G401 (cell line): ENCODE measurements at places on chromosomes 1 and 21.

DNA sequence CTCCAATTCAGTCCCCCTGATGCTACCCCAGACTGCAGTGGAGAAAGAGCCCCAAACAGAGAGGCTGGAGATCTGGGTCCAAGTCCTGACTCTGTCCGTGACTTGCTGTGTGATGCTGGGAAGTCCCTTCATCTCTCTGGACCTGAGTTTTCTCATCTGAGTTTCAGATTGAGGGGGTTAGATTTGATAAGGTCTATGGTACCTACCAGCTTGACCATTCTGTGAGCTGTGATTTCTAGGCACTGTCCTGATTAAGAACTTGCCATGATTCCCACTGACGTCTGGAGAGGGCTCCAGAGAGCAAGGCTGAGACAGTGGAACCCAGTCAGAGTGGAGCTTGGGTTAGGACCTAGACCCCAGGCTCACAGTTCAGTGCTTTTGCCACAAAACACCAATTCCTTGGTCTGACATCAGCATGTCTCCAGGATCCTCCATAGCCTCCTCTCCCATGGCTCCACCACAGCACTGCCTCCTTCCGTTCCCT is 43.8 kb upstream of the DMBX1 start:
- no peak for DNase-seq

DNA sequence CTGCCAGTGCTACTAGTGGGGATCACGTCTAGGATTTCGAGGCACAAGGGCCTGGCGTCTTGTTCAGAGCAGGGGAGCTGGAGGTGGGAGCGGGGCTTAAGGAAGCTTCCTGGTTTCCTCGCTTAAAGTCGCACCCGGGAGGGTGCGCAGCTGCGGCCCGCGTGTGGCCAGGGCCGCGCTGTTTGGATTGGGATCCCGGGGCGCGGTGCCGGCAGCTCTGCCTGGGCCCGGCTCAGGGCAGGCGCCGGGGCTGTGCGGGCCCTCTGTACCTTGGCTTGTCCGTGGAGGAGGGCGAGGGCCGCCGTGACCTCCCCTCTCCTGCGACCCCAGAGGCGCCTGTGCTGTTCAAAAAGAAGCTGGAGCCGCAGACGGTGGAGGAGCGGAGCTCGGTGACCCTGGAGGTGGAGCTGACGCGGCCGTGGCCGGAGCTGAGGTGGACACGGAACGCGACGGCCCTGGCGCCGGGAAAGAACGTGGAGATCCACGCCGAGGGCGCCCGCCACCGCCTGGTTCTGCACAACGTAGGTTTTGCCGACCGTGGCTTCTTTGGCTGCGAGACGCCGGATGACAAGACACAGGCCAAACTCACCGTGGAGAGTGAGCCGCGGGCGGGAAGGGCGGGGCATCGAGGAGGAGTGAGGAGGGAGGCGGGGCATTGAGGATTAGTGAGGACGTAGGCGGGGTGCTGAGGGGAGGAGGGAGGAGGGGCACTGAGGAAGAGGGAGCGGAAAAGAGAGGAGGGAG is 67.8 kb downstream of the OBSCN start:
- peak; percentile 95 for DNase-seq

DNA sequence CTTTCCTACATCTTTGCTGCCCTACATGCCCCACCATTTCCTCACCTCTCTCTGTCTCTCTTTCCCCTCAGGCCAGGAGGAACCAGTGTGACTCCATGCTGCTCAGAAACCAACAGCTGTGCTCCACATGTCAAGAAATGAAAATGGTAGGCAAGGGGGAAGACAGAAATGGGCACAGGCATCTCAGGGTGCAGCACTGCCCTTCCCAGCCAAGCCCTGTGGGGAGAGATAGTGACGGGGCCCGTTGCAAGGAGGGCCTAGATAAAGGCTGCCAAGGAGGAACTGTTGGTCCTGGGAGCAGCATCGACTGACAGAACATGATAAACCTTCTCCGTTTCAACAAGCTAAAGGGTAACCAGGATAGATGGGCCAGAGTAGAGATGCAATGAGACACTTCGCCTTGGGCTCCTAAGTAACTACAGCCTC is 12.5 kb upstream of the PIGC start:
- DNase-seq, result no peak

DNA sequence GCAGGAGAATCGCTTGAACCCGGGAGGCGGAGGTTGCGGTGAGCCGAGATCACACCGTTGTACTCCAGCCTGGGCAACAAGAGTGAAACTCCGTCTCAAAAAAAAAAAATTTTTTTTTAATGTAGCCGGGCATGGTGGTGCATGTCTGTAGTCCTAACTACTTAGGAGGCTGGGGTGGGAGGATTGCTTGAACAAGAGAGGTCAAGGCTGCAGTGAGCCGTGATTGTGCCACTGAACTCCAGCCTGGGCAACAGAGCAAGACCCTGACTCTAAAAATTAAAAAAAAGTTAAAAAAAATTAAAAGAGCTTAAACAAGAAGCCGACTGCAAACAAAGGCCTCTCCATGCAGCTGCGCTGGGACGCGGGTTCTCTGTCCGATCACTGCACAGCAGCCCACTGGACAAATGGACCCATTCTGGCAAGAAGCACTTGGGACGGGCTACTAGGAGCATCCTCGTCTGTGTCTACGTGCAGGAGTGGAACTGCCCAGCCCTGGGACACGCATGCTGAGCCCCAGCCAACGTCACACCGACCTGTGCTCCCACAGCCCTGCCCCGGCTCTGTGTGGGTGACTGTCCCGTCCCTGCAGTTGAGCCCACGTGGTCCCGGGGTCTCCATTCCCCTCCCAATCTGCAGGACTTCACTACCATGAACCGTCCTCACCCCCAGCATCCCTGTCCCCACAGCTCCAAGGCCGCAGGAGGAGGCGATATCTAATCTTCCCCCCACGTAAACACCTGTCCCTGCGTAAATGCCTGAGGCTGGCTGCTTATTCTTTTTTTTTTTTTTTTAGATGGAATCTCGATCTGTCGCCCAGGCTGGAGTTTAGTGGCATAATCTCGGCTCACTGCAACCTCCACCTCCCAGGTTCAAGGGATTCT is 12.3 kb downstream of the SLC35E2B start:
- DNase-seq, result no peak

DNA sequence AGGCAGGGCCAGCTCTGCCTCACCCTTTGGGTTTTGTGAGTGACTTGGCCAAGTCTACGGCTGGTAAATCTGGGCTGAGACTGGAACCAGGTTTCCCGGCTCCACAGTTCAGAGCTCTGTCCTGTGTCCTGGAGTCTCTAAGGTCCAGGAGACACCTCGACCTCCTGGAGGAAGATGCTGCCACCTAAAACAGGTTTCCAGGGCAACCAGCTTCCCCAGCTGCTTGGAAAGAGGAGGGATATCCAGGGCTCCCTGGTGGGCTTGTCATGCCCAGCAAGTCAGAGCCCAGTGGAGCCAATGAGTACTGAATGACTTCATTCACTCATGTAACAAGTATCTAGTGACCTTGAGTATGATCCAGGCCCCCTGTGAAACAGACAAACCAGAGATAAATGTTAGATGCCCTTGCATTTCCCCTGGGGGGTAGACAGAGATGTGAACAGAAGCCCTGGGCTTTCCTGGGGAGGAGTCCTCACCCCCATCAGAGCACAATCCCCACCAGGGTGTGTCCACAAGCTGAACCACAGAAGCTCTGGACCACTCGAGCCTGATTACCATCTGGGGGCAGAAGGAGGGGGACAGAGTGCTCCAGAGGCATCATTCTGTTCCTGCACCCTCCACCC is 181.2 kb upstream of the RAB4A start:
- DNase-seq, result no peak

DNA sequence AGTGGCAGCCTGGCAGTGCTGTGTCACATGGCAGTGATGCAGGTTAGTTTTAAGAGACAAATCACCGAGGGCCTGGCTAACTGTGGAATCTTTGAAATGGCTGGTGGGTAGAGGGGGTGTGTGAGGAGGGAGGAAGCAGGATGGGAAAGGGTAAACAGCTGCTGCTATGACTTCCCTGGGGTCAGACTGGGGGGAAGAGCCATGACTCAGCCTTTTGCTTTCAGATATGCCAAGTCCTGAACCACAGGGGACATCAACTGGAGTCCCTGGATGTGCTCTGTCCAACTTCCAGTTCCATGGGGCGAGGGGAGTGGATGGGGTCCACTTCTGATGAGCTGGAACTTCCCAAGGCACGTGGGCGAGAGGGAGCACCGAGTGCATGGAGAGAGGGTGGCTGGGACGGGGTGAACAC is 121.1 kb upstream of the ADAR start:
- no peak for DNase-seq

DNA sequence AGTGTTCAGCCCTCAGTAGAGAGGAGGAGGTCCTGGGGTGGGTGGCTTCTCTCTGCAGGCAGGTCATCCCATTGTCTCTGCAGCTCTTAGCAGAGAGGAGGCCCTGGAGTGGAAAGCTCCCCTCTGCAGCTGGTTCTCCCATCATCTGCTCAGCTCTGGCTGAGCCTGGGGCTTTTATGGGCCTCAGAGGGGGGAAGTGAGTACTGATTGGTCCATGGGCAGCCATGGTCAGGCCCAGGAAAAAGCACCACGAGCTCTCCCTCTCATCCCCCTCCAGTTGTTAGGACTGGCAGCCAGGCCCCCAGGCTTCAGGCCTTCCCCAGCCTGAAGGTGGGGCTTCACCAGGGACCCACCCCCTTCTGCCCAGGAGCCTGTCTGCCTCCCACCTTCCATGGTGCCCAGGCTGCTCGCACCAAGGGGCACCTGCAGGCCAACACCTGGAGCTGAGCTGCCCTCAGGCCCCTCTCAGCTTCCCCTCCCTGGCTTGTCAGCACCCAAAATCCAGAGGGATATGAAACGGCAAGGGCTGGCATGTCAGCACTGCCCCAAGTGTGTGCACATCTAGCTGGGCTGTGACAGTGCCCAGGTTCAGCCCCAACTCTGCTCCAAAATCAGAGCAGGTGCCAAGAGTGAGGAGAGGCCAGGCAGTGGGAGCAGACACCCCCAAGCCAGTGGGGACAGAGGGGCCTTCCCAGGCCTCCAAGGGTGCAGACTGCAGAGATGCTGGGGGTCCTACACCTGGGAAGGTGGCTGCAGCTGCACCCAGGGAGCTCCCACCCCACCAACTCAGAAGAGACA is 449.0 kb downstream of the MATN1 start:
- DNase-seq, result no peak

DNA sequence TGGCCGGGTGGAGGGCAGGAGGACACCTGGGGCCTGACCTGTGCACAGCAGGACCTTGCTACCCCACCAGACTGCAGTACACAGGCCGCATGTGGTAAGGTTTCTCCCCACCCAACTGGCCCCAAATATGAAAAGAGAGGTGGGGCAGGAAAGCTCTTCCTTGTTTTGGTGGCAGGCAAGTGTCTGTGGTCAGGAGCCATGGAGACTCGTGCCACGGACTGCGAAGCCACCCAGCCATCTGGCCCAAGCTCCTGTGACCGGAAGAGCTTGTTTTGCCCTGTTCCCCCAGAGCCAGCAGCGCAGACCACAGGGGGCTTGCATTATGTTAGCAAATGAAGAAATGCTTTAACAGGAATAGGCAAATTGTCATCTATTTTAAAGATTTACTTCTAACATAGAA is 54.9 kb downstream of the OLIG1 start:
- DNase-seq, result no peak

DNA sequence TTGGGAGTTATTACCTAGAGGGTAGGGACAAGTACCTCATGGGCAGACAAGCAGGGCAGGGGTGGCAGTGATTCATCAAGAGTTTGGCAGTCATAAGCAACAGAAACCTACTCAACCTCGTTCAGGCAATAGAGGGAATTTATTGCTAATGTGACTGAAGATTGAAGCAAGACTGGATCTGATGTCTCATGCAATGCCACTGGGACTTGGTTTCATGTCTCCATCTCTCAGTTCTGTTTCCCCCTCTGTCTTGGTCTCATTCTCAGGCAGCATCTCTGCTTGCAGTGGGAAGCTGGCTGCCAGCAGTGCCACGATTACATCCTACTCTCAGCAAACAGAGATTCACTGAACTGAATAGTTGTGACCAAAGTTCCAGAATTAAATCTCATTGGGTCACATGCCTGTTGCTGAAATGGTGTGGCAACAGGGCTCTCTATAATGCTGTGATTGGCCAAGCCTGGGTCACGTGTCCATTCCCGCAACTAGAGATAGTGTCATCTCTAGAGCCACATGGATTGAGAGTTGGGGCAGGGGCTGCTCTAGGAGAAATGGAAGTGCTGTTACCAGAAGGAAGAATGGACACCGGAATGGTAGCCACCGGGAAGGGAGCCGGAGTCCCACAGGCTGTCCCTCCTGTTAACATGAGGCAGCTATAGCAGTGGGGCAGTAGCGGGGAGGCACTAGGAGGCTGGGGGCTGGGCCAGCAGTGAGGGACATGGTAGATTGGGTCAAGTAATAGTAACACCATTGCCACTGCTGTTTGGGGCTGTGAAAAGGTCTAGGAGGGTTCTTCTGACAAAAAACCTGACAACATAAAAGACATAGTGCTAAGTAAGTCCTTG is 3.9 kb upstream of the CDC42 start:
- no peak for DNase-seq
